ENCODE measurements at places on chromosomes 16 and 17.

DNA sequence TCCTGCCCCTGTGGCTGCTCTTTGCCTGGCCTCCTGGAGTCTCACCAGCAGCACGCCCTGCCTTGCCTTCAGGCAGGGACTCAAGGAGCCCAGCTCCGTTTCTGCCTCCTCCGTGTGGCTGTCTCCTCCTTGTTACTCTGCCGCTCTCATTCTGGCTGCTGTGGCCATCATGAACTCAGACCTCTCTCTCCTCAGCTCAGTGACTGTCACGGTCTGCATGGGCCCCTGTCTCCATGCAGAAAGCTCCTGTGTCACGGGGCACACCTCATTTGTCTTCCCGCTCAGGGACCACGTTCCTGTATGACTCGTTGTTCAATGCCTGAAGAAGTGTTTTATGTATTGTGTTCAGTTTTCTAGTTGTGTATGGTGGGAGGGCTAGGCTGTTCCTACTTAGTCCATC, 25.3 kb downstream of the RPTOR start:
- peak; percentile 80 for DNase-seq

DNA sequence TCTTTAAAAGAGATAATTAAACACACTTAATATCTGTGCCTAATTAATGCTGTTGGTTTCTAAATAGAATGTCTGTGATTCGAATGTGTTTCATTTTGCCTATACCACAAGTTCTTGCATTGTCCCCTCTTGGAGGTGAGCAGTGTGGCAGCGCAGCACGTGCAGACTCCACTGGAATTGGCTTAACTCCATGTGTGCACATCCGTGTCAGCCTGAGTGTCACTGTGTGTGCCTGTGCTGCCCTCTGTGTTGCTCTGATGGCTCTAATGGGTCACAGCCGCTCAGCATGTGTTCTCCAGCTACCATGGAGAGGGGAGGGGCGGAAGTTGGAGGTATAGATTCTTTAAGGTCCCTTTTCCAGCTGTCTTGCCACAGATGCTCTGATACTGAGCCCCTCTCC, 226.6 kb downstream of the SPECC1 start:
- no peak for DNase-seq

DNA sequence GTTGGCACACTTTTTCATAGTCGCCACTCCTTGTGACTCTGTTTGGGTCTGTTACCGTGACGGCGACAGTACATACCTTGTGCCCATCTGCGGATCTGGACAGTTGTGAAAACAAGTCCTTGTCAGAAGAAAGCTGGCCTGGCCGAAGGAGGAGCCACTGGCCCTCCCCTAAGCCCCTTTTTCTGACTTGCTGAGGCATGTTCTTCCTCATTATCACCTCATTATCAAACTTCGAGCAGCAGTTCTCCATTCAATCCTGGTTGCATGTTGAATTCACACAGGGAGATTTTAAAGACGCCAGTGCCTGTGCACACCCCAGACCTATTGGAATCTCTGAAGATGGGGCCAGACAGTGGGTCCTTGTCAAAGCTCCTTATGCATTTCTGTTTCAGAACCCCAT, 61.1 kb downstream of the CYLD start:
- no peak for DNase-seq

DNA sequence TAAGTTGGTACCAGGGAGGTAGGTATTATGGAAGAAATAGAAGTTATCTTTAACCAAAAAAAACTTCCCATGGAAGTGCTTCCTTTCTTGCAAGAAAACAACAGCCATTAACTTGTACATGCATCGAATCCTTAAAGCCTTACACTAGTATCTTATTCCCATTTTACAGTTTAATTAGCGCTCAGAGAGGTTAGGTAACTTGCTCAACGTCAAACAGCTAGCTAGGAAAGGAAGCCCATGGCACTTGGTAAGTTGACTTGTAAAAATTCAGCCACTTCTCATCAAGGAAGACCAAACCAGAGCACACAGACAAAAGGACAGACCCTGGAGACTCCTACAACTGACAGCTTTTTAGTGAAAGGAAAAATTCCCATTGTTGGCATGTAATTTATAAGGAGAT, 3.5 kb upstream of the NTAN1 start:
- no peak for DNase-seq

- DNase-seq = no peak
Observed at GRCh38 chr17:38728290-38728831, 1.8 kb upstream of the CISD3 start.
